Stimulated activated CD4-positive, alpha-beta T cell treated with anti-CD3 and anti-CD28 coated beads, Interleukin-4, amount 100 ng/mL, for 48 hours (primary cell): ENCODE measurements at places on chromosomes 3 and 15.

GRCh38 chr3:129358772-129359371 lies 69.6 kb downstream of the EFCAB12 start:
- no peak for DNase-seq

DNA sequence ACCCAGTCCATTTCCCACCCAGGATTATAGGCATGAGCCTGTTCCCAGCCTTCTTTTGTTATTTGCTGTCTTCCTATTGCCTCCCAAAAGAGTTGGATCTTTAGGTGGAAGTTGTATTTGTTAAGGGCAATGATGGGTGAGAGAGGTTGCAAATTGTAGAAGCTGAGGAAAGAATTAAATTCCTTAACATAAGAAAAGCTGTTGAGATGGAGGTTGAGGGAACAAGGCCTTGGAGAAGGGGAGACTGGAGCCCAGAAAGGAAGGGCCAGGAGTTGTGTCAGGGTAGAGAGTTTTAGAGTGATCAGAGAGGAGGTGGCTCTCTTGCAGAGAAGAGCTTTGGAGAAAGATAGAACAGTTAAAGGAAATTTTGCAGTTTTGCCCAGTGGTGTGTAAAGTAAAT lies 46.8 kb downstream of the PLS1 start:
- DNase-seq, result no peak

GRCh38 chr3:66418475-66418931 lies 82.3 kb downstream of the LRIG1 start:
- no peak for DNase-seq

DNA sequence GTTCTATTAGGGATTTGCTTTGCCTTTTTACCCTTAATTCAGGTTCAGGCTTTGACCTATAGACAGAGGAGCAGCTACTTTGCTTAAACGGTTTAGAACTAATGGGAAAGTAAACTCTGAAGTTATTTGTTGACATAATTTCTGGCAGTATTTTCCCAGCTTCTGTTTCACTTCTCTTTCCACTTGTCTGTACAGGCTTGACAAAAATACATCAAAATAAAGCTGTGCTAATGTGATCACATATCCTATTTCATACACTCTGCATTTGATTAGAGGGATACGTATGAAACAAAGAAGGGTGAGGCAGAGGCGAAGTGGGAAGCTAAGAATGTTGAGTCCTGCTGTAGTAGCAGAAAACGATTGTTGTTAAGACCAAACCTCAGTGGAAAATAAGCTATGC lies 389.1 kb upstream of the RARB start:
- no peak for DNase-seq

DNA sequence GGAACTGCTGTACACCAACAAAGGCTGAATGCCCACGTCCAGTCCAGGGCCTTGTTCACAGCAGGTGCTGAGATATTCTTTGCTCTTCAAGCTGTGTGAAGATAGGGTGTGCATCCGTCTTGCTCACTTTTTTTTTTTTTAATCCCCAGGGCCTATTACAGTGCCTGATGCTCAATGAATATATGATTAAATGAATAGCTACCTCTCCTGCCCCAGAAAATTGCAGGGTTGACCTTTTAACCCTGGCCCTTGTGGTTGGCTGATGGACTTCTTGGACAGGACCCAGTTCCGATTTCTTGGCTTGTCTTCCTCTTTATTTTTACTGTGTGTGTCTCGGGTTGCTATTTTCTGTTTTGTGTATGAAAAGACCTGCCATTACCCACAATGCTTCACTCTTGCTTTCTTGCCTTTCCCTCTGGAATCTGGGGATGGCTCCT lies 2.9 kb upstream of the FYTTD1 start:
- DNase-seq, result no peak

GRCh38 chr3:11535243-11535960 lies 108.3 kb downstream of the VGLL4 start:
- DNase-seq, result no peak

DNA sequence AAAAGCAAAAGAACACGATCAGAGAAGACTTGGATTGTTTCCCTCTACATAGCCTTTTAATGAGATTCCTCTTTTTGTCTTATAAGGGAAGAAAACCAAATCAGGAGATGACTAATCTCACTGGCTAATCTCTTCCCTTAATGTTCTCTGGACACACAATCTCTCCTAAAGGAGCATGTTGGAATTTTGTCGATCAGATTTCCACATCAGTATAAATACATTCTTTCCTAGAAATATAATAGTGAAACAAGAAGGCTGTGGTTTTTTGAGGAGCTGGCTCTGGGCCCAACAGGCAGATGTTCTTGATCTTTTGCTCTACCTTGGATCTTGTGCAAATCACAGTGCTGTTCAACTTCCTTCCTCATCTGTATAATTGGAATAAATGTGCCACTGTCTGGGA lies 94.0 kb downstream of the GTPBP8 start:
- no peak for DNase-seq
